ENCODE measurements at places on chromosomes 2 and 18.

GRCh38 chr18:26710470-26711096 lies 154.9 kb downstream of the AQP4 start:
- DNase-seq = no peak

GRCh38 chr2:206049392-206049791 lies 36.6 kb downstream of the INO80D start:
- DNase-seq = no peak

DNA sequence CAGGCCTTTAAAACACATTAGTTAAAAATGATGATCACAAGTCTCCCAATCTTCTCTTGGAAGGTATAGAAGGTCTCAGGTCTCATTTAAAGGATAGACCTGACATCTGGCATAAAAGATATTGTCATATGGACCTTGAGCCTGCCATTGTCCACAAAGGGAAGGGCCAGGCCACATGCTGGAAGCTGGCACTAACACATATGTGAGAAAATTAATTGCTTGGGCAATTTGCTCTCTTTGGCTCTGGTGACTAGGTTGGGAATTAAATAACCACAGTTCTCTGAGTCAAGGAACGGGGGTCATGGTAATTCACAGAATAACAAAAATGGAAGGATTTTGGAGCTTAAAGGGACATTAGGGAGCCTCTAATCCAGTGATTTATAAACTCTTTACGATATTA lies 727.3 kb downstream of the BCL11A start:
- no peak for DNase-seq

DNA sequence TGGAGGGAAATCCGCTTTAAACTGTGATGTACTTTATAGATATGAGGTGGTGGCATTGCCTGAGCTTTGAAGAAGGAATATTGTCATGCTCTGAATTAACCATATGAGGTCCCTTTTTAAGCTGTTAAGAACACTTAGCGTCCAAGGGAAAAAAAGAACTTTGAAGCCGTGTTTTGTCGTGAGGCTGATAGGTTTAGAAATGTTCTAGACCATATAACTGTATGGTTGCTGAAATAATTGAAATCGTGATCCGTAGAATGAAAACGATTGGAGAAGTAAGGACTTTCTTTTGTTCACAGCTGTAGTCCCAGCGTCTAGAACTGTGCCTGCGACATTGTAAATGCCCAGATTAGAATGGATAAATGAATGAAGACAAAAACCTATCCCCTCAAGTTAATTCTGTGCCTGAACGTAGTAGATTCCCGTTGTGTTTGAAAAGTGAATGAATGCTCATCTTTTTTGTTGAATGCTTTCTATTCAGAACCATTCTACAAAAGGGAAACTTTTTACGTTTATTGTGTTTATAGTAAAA lies 1.5 kb downstream of the SMCHD1 start:
- DNase-seq = no peak

GRCh38 chr2:55148269-55148668 lies 83.8 kb downstream of the CLHC1 start:
- DNase-seq = no peak

GRCh38 chr2:136291871-136292270 lies 173.9 kb upstream of the CXCR4 start:
- no peak for DNase-seq

DNA sequence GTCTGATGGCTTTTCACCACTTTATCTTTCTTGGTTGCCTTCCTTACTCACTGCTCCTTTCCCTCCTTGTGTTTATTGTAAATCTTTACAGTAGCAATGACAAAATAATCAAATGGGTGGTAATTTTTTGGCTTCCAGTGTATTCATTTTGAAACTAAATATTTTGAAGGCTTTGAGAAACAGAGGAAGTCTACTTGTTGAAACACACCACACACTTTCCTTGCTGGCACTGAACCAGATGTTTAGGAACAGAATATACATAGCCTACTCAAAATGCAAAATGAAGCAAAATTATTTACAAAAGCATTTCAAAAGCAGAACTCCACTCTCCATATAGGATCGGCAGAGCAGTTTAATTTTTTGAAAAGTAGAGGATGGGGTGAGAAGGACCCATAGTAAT lies 189.8 kb downstream of the LTBP1 start:
- no peak for DNase-seq

DNA sequence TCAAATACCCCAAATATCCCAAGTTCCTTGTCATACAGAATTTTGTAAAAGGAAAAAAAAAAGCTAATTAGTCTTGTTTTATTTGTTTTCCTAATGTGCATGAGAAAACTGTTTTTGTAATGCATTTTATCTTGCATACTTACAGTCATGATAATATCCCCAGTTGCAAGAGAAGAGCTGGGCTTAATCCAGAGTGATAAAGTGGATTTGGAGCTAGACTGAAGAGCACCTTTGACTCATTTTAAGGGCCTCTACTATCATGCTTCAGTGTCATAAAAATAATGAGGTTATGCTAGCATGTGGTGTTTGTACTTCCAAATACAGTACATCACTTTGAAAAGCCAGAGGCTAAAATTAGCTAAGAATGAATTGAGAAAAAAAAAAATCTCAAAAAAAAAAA lies 26.4 kb downstream of the ARHGAP15 start:
- DNase-seq = no peak

Data from activated CD8-positive, alpha-beta memory T cell treated with anti-CD3 and anti-CD28 coated beads for 1 hour (primary cell).